ENCODE measurements at places on chromosomes 12 and 14. TPM values are rescaled to one million over a fixed set of nuclear protein-coding genes. Genes with fewer than 3 reads are reported as not detected.

Gene DACT1
- total RNA-seq = 13.6 TPM

Gene RNU6-7
- total RNA-seq = not detected

Gene NKX2-1
- total RNA-seq = not detected

Gene NCOR2
- 63.5 TPM for total RNA-seq

Gene MAP3K9
- 0.33 TPM for total RNA-seq

Gene ERP29
- 77.7 TPM for total RNA-seq

Gene PRICKLE1
- total RNA-seq = 15.6 TPM

Gene WNT5B
- total RNA-seq = 3.1 TPM

Gene NDUFA9
- 80.9 TPM for total RNA-seq

Gene LUM
- 582 TPM for total RNA-seq

Gene MYH6
- not detected for total RNA-seq

Gene TMED8
- 14.5 TPM for total RNA-seq

Gene TOMM20L
- not detected for total RNA-seq

Gene SCNN1A
- under 0.01 TPM for total RNA-seq

Data from fibroblast of the aortic adventitia (primary cell).